Motor neuron (in vitro differentiated cells): ENCODE measurements at places on chromosomes 7 and 10.

- ATAC-seq: no peak
These were observed 1065.4 kb downstream of the SORCS3 start for GRCh38 chr10:105706281-105707026.

DNA sequence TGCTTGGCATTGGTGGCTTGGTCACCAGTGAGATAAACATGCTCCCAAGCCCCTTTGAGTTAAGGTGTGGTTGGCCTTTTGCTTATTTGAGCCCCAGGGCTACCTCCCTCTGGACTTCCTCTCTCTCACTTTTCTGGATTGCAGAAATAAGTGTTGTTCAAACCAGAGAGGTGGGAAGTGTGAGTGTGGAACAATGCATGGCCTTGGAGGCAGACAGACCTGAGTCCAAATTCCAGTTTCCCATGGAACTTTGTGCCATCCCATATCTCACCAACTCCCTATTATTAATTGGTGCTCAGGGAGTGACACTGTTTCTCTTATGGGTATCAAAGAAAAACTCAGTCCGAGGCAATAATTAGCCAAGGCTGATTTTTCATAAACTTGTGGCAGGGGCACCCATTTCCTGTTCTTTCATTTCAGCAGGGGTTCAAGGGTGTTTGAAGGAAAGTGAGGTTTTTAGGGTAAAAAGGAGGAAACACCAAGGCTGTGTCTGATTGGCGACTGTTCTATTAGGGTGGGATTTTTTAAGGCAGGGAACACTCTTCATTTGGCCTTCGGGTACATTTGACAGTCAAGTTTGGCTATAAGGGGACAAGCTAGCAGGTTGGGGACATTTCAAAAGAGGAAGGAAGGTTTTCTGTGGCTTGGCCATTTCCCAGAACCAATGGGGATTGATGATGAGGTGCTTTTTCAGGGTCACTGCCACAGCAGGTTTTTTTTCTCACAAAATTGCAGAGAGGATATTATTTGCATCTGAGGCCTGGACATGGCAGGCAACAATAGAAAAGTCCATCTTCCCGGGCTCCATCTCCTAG lies 148.8 kb upstream of the NPY start:
- no peak for ATAC-seq

DNA sequence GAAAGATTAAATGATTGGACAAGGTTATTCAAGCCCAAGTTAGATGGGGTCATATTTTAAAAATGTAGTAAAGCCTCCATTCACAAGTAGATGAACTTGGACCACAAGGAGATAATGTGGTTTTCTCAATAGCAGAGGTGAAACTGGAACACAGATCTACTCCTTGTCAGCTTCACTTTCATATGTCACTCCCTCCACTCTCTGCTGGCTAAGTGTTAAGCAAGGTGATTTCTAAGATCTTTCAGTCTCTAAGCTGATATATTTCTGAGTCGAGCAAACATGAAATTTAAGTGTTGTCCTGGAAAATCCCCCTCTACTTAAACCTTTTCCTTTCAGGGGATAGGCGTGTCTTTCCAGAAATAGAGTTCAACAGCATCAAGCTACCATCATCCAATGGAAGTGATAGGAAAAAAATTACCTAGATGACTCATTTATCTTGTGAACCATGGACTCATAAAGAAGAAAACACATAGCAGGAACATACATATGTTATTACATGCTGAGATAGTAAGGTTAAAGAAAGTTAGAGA lies 275.0 kb downstream of the PTEN start:
- no peak for ATAC-seq

DNA sequence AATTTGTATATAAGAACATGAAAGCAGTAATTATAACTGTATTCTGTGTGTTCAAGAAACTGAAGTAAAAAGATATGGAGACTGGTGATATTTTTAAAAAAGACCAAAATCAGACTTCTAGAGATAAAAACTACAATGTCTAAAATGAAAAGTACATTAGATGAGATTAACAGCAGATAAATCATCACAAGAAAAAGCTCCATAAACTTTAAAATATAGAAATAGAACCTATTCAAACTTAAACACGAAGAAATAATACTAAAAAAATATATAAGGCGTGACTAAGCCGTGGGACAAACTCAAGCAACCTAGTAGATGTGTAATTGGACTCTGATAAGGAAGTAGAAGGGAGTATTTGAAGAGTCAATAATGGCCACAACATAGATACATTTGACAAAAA lies 189.1 kb upstream of the ZMIZ1 start:
- no peak for ATAC-seq

- ATAC-seq: no peak
These were observed 596.0 kb upstream of the MGMT start for GRCh38 chr10:128870830-128871597.

- no peak for ATAC-seq
These were observed 117.8 kb downstream of the COL28A1 start for GRCh38 chr7:7417851-7418250.

DNA sequence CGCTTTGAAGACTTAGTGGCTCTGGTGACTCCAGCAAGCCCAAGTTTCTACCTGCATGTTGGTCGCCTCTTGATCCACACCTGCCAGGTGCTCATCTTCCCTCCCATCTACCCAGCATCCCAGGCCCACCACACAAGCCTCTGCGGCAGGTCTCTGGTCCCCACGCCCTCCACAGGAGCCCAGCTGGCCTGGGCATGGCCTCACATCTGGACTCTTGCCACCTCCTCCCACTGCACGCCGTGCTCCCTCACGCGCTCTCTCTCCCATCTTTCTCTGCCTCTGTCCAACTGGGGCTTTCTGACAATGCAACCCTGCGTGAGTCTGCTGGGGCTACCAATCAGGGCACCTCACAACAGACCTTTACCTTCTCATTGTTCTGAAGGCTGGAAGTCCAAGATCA lies 50.2 kb upstream of the FGFR2 start:
- ATAC-seq: no peak

DNA sequence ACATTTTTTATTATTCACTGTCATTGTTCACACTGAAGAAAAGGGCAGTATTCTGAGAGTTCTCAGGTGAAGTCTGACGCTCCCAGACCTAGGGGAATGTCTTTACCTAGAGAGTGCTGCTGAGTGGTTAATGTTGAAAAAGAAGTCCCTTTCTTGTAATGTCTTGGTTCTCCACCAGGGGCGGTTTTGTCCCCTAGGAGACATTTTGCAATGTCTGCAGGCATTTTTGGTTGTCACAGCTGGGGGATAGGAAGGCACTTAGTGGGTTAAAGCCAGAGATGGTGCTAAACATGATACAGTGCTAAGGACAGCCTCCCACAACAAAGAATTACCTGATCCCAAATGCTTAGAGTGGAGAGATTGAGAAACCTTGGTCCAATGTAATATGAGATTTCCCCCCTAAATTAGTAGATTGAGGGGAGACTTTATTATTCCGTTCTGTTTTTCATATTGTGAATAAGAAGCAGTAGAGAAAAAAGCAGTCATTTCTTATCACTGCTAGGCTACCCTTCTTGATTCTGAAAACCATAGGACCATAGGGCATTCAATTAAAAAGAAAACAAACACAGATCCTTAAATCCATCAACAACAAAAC lies 13.1 kb downstream of the UMAD1 start:
- ATAC-seq: no peak
